ENCODE measurements at places on chromosomes 7 and 10.

DNA sequence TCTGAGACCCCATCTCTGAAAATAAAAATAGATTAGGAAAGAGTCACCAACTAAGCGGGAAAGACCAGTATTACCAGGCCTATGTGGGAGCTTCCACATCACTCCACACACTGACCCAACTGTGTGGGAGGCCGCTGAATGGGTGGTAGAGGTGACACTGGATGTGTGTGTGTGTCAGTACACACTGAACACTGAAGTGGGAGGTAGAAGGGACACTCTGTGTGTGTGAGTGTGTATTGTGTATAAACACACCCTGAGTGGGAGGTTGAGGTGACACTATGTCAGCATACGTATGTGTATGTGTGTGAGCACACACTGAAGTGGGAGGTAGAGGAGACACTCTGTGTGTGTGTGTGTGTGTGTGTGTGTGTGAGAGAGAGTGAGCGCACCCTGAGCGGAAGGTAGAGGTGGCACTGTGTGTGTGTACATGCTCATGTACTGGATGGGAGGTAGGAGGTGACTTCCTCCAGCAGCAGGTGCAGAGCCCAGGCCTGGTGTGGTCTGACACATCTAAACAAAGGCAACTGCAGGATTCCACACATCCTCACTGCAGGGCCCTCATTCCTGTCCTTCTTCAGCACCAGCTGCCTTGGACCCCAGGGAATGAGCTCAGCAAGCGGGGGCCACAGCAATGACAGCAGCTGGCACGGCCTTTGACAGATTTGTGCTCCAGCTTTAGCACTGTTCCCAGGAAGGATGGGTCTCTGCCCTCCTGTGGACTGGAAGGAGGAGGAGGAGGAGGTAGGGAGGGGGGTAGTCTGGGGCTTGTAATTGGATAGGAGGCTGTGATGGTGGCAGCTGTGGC, 26.5 kb upstream of the RBM20 start:
- no peak for DNase-seq

GRCh38 chr10:93384006-93384405, 98.1 kb downstream of the MYOF start:
- no peak for DNase-seq

GRCh38 chr7:91826377-91826776, 54.1 kb downstream of the MTERF1 start:
- no peak for DNase-seq

GRCh38 chr7:31044529-31044928, 7.6 kb upstream of the ADCYAP1R1 start:
- DNase-seq = no peak

DNA sequence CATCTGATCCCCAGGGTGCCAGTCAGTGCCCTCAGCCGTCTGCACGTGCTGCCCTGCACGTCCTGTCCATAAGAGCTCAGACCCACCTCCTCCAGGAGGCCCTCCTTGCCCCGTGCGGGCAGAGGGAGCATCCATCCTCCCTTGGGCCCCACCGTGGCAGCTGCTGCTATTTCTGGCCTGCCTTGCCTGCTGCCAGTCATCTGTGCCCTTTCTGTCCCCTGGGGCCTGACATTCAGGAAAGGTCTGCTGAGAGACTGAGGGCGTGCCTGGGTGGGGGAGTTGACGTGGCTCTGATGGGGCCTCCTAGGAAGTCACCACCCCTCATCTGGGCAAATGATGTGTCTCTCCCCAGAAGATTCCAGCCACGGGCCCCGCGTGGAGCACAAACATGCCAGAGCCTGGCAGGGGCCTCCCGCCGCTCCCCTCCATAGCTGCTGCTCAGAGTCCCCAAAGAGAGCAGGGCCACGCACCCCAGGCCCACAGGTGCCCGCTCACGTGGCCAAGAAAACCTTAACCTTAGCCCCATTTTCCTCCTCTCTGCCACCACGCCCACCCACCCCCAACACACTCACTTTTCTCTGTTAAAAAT, 21.8 kb downstream of the DPYSL4 start:
- no peak for DNase-seq

DNA sequence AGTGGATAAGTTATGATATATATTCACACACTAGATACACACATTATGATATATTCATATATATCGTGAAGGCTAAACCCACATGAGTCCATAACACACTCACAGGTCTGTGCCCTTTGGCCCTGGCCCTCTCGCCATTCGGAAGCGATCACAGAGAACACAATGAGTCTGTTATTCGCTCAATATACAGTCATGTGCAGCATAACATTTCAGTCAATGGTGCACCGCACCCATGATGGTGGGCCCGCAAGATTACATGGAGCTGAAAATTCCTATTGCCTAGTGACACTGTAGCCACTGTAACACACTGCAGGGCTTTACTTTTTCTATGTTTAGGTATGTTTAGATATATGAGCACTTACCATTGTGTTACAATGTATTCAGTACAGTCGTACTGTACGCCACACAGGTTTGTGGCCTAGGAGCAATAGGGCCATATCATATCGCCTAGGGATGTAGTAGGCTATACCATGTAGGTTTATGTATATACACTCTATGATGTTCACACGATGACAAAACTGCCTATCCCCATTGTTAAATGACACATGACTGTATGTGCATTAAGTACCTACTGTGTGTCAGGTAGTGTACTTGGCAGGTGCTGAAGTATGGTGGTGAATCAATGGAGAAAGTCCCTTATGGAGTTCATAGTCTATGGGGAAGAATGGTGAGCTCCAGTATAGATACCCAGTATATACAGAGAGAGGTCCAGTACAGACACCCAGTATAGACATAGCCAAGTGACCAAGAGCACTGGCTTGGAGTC, 198.8 kb upstream of the KLF14 start:
- DNase-seq = no peak

DNA sequence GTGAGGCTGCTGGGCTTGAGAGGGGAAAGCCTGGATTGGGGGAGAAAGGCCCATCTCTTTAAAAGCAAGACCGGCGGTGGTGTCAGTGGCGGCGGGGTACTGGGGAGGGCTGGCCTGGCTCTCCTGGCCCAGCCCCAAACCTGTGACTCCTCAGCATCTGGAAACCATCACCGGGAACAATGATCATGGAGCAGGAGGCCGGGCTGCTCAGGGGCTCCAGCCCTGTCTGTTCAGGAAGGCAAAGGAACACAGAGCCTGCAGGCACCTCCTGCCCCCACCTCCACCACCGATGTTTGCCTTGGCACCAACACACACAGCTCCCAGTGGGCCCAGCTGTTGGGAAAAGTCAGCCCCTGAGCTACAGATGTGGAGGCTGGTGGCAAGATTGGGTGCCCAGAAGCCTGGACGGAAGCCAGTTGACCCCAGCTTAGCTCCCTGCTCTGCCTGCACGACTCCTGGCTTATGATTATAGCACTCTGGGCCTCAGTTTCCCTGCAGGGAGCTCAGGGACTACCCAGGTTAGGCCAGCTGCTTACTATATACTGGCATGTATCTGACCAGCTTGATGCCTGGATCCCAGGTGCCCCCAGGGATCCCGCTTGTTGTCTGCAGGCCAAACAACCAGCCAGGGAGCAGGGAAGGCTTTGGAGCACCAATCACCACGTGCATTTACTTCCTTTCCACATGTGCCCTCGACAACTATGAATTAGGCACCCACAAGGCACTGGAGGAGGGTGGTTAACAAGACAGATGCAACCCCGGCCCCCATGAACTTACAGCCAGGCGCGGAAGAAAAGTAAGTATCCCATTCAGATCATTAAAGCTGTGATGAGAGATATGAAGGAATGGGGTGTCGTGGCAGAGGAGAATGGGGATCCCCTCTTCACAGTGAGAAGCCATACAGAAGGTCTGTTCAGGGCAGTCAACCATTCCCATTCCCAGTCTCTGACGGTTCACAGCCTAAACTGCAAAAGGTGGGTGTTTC, 37.3 kb downstream of the ZCCHC24 start:
- no peak for DNase-seq

GRCh38 chr10:14884082-14884481, 5.4 kb downstream of the SUV39H2 start:
- no peak for DNase-seq
